ENCODE measurements at places on chromosomes 16 and 17.

DNA sequence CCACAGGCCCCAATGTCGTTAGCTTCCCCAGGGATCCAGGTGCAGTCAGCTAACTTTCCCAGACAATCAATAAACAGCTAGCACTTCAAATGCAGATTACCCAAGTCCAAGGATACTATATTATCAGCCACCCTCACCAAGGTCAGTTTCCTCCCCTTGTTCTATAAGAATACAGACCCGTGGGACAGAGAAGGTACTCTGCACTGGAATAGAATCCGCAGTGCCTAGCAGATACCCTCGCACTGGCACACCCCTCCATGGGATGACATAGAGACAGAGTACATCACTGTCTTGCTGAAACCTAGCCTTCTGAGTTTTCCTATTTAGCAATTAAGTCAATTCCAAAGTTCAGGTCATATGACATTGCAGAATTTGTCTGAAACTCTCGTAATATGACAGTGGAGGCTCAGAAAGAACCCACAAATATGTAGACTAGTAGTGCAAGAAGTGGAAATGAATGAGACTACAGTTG lies 40.0 kb upstream of the ABCA10 start:
- no peak for DNase-seq

GRCh38 chr16:35557731-35558130 lies 2098.3 kb downstream of the TP53TG3F start:
- no peak for DNase-seq

DNA sequence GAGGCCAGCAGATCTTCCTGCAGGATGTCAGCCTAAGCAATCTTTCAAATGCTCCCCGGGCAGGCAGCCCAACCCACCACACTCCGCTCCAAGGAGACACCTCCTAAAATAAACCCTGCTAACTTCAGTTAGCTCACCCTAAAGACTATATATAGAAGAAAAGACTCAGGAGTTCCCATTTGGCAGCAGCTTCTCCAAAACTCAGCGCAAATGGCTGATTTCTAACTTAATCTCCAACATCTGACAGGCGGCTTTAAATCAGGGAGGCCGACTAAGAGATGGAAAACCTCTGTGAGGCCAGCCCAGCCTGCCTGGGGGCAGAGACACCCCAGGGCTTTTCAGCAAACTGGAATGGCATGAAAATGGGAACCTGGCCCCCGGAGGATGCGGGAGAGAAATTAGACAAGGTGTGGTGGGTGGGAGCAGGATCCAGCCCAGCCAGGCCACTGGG lies 91.6 kb downstream of the XYLT1 start:
- DNase-seq, result peak; percentile 63

GRCh38 chr16:14452066-14452465 lies 178.0 kb downstream of the PARN start:
- DNase-seq, result no peak

GRCh38 chr17:40443196-40443987 lies at the start of gene IGFBP4:
Gene IGFBP4, plus strand, starts transcription at chr17:40443450. Its CDS starts 286 bp downstream, at chr17:40443736.
- DNase-seq, result peak; percentile 73

GRCh38 chr16:47045459-47045858 lies 72.0 kb upstream of the DNAJA2 start:
- DNase-seq, result peak; percentile 71

GRCh38 chr17:6927290-6928126 lies 68.3 kb upstream of the ALOX12 start:
- DNase-seq, result no peak

- no peak for DNase-seq
Observed at GRCh38 chr17:60901806-60902205, 224.2 kb downstream of the BCAS3 start.

GRCh38 chr16:80619824-80620223 lies 79.0 kb downstream of the DYNLRB2 start:
- DNase-seq, result no peak

- DNase-seq, result no peak
Observed at GRCh38 chr16:80231888-80232287, 308.9 kb upstream of the DYNLRB2 start.

GRCh38 chr17:8887834-8888703 lies 20.6 kb upstream of the PIK3R6 start:
- no peak for DNase-seq

GRCh38 chr16:52384378-52384777 lies 162.6 kb downstream of the TOX3 start:
- no peak for DNase-seq

DNA sequence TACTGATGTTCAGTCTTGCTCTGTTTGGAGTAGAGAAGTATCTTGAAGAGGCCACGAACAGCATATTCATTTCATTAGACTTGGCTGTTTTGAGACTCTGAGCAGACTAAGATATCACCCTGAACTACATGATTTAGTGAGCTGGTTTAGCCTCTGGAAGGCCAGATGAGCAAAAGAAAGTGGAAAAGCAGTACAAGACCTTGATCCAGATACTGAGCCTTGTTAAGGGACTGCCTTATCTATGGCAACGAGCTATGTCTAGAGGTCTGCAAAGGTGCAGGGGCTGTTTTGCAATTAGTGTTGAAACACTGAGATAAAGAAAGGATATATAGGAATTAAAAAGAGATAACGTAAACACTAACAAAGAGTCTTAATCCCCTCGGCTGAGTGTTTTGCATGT lies 231.4 kb downstream of the IRX3 start:
- no peak for DNase-seq

DNA sequence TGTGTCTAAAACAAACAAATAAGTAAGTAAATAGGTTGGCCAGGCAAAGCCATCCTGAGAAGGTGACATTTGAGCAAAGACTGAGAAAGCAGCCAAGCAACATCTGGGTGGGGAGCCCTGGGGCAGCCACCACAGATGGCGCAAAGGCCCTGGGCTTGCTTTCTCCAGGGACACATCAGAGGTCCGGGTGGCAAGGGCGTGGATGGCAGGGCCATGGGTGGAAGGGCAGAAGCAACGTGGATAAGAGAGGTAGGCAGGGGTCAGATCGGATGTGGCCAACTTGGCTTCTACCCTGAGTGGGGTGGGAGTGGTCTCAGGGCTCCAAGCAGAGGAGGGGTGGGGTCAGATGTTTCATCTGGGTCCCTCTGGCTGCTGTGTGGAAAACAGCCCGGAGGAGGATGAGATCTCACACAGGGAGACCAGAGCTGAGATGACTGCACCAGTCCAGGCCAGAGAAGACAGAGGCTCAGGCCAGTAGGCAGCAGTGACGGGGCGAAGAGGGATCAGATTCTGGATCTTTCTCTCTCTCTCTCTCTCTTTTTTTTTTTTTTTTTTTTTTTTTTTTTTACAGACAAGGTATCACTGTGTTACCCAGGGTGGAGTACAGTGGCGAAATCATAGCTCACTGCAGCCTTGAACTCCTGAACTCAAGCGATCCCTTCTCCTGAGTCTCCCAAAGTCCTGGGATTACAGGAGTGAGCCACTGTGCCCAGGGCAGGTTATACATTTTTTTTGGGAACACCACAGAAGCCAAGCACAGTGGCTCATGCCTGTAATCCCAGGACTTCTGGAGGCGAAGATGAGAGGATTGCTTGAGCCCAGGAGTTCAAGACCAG lies 6.1 kb upstream of the SPN start:
- no peak for DNase-seq

DNA sequence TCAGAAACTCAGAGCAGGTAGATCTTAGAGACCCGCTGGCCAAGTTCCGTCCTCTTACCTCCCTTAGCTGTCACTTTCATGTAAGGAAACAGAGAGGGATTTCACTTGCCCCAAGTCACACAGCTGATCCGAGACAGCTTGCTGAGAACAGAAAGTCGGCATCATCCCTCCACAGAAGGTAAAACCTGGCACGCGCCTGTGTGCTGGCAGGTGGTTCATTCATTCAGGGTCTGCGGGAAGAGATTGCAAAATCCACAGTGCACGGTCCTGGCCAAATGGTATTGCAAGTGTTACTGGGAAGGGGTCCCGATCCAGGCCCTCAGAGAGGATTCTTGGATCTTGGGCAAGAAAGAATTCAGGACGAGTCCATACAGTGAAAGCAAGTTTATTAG lies 139.4 kb upstream of the RPH3AL start:
- DNase-seq, result no peak

DNA sequence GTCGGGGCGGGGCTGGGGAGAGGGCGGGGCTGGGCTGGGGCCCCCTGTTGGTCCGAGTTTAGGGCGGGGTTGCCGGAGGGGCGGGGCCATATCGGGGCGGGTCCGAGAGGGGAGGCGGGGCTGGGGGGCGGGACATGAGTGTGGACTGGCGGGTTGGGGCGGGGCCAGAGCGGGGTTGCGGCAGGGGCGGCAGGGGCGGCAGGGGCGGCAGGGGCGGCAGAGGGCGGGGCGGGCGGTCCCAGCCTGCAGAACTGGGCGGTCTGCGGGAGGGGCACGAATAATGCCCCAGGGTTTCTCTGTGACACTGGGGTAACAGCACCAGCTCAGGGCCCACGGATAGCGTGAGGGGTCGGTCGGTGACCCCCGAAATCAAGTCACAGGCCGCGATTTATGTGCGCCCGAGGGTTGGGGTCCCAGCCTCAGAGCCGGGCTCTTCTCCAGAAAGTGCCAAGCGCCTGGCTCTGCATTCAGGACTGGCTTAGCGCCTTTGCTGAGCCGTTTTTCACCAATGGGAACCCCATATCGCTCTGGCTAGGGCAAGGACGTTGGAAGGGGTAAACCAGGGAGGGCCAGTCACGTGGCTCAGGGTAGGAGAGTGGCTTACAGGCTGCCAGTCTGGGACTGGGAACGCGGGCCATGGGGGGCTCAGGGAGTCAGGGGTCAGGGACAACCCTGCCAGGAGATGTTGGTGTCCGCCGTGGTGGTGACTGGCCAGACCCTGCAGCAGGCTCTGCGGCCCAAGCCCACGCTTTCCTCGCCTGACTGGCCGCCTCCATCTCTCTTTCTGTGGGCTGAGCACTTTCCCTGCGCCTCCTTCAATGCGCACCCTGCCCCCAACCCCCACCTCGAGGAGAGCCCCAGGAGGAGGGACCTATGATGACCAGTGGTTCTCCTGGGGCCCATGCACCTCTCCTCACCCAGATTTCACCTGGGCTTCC lies 1.2 kb upstream of the METTL26 start:
- peak; percentile 32 for DNase-seq

DNA sequence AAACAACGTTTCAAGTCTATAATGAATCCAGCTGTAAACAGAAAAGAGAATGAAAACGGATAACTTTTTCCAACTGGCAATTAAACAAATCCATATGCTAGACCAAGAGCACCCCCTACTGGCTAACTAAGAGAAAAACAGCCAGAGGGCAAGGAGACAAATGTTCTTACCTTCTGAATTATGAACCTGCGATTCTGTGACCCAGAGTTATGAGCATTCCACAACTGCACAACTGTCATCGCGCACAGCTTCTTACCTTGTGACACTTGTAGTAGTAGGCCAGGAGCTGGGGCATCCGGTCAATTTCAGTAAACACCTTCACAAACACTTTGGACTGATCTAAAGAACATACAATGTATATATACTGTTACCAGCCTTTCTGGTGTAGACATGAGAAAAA lies 18.6 kb downstream of the COG7 start:
- DNase-seq, result peak; percentile 72

DNA sequence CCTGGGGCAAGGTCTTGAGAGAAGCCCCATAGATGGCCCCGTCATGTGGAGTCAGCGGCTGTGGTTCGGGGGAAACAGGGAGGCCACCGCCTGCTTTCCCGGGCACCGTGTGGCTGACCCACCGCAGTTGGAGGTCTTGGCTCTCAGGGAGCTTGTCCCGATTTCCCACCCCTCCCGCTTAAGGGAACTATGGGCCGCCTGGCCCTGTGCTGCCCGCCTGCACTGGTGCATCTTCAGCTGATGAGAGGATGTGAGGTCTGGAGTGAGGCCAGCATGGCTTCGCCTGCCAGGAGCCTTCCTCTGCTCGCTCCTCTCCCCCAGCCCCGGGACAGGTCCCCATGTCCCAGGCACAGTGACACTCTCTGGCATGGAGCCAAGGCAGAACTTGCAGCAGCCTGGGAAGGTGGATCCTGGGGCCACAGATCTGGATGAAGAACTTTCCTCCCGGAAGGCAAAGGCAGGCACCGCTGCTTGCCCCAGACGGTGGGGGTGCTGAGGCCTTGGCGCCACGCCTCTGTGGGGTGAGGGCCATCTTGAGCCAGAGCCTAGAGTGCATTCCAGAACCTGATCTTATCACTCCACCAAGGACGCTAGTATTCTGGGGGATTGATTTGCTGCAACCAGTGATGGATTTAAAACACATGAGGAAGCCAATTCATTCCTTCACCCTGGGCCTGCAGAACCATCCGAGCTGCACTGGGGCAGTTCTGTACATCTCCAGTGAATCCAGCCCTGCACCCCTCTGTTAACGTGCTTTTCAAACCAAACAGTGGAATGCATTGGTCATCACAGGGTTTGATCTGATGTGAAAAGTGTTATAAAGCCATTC lies 178.6 kb upstream of the TNRC6C start:
- no peak for DNase-seq

GRCh38 chr17:16882243-16882925 lies 89.5 kb downstream of the TNFRSF13B start:
- DNase-seq, result no peak

GRCh38 chr16:77885571-77886295 lies 97.4 kb downstream of the VAT1L start:
- no peak for DNase-seq

- DNase-seq, result no peak
Observed at GRCh38 chr16:80323808-80324195, 217.0 kb upstream of the DYNLRB2 start.

DNA sequence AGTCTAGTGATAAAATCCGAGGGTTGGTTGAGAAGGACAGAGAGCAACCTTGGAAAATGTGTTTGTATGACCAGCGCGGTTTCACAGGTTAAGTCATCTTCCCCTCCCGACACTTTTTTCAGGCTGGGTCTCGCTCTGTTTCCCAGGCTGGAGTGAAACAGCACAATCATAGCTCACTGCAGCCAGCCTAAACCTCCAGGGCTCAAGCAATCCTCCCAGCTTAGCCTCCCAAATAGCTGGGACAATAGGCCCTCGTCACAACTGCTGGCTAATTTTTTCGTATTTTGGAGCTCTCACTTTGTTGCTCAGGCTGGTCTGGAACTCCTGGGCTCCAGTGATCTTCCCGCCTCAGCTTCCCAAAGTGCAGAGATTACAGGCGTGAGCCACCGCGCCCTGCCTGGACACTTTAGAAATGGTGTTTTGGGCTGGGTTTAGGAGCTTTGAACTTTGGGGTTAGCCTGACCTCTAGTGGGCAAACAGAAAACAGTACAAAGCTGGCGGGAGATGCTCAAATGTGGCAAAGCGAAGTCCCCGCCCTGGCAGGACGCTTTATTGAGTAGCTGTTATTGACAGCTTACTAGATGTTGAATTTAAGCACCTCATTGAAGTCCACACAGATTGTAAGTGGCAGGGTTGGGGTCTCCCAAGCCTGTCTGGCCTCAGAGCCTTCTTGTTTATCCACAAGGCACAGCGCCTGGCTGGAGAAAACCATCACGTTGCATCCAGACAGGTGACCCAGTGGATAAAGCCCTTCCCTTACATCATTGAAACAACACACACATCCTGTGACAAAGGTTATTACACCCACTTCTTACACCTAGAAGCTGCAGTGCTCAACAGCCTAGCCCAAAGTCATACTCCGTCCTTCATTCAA lies 34.7 kb upstream of the RBBP6 start:
- peak; percentile 79 for DNase-seq

All from KBM-7 (cell line).